ENCODE measurements at places on chromosomes 3 and 15.

DNA sequence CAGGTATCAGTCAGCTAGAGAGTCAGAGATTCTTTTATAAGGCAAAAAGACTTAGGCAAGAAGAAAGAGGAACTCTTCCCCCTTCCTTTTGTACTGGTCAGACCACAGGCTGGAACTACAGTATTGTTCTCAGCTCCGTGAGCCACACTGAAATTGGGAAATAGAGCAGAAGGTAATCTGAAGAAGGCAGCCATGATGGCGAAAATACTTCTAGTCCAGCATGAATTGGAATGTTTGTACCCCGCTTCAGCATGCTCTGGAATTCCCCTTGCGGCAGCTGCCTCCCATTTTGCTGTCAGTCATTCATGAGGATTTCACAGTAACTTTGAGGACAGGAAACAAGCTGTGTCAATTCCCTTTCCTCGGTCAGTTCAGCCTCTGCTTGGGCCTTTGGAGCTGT is 96.2 kb downstream of the CORO2B start:
- DNase-seq = no peak

DNA sequence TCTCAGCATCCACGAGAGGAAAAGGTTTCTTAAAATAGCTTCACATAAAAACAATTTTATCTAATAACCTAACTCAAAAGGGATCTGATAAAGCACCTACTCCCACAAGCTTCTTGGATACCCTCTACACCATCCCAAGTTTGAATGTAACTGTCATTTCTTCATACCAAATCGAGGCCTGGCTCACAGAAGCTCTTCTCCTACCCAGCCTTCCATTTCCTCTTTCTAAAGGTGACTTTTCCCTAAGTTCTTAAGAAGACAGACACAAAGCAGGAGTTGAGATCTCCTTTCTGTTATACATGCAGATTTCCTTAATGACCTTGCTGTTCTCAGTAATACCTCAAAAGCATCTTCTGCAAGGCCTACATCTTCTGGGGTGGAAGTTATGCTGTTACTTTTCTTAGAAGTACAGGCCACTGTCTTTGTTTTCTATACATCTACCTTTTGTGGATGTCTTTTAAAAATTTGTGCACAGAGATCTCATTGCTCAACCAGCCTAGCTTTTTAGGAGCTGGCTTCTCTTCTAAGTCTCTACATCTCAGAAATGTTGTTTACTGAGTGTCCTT is 3.4 kb upstream of the LRRIQ4 start:
- DNase-seq = no peak

DNA sequence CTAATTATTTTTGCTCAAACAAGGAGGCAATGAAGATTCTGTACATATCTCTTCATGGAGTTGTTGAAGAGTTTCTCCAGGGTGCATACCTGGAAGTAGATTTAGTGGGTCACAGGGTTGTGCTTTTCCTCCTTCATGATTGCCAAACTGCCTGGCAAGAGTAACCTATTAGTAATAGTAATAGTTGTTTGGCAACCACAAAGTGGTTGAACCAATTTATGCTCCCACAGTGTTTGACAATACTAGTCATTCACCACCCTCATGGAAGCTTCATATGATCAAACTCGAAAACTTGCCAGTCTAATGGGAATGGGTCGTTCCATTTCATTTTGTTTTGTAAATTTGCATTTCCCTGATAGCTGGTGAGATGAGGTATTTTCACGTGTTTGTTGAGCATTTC is 57.8 kb downstream of the TLE3 start:
- DNase-seq = no peak

GRCh38 chr3:188993181-188993580 is 178.6 kb upstream of the TPRG1 start:
- DNase-seq = no peak

- no peak for DNase-seq
Observed at GRCh38 chr3:171791692-171792076, 18.6 kb downstream of the PLD1 start.

- DNase-seq = no peak
Observed at GRCh38 chr3:59949311-59949710, 899.5 kb upstream of the CFAP20DC start.

- DNase-seq = no peak
Observed at GRCh38 chr3:14137445-14137844, 12.6 kb downstream of the TMEM43 start.

- no peak for DNase-seq
Observed at GRCh38 chr15:85316244-85316934, 64.0 kb upstream of the AKAP13 start.

DNA sequence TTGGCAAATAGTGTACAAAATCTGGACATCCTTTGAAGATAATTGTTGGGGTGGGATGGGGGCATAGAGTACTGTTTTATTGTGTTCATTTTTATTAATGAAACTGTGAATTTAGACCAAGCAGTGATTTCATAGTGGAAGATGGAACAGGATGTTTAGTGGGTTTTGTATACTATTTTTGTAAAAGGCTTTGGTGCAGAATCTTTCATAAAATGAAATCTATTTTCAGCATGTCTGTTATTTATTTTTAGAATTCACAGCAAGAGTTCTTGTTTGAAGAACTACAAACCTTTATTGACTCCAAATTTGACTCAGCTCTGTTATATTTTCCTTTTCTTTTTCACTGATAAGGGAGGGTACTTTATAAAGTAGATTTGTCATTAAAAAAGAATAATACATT is 145.4 kb downstream of the AKAP13 start:
- DNase-seq = no peak

DNA sequence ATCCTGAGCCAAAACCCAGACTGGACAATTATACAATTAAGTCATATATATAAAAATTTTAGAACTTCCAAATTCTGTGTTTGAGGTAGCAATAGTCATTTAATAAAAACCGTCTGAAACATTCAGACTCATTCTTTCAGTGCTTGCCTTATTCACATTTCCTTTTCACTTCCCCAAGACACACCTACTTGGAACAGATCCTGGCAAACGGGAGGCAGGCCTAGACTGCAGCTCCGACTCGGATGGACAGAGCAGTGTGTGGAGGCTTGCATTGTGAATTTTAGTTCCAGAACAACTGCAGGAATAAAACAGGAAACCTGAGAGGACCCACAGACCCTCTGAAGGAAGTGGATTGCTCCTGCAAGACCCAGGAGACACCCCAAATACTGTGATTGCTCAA is 341.4 kb downstream of the CNTN3 start:
- no peak for DNase-seq

DNA sequence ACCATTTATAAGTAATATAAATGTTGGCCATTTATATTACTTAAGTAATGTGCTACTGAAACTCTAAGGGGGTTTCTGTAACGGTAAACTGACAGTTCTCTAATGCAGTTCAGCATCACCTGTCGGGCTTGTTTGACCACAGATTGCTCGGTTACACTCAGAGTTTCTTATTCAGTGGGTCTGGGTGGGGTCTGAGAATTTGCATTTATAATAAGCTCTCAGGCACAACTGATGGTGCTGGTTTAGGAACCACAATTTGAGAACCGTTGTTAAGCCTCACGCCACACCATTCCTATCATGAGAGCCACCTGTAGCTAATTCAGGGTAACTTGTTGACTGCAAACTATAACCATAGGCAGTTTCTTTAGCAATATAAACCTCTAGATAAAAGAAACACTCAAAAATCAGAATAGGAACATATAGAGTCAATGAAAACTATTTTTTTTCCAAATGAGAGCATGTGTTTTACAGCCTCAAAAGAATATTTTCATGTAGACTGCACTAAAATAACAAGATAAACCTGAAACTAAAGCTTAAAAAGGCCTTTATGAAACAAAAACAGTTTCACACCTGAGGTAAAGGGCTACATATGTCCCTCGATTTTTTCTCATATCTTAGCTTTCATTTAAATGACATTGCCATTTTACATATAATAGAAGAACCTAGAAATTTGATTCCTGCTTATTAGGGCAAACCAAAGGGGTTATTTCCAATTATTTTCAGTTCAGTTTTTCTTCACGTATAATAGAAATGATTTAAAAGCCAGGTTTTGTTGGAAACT is 604.8 kb downstream of the UNC13C start:
- DNase-seq = no peak

- DNase-seq = no peak
Observed at GRCh38 chr15:47965297-47965696, 155.5 kb upstream of the SLC24A5 start.

- DNase-seq = no peak
Observed at GRCh38 chr15:38899300-38899699, 334.7 kb upstream of the RASGRP1 start.

- no peak for DNase-seq
Observed at GRCh38 chr3:38576526-38577370, 72.7 kb downstream of the SCN5A start.

DNA sequence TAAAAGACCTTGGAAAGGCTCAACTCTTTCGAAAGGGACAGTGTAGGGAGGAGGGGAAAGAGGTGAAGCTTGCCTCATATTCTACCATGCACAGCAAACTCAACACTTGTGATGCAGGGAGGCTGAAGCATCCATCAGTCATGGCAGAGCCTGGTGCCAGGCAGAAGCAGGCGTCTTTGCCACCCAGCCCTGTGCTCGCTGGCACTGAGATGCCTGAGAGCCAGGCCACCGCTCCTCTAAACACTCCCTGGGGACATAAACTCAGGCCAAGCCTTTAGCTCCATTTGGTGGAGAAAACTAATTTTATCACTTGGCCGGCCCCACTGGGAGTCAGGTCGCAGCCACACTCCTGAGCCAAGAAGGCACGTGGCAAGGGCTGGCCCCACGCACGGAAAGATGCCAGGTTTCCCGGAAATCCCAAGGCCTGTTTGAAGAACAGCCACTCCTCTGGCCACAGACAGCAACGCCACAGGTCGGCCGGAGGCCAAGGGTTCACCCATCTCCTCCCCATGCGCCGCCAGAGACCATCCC is 30.7 kb downstream of the XXYLT1 start:
- no peak for DNase-seq

DNA sequence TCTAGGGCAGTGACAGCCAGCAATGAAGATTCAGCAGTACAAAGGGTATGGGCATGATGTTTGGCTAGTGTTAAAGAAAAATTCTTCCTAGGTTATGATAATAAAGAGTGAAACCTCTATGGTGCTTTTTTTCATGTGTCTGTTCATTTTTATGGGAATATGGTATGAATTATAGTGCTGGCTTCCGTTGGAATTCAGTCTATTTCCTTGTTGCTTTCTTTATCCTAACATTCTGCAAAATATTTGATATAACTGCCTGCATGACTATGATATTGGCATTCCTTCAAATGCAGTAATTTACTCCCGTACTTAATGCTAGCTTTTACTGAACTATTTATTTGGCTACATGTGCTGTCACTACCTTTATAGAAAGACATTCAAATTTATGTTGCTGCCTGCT is 57.6 kb upstream of the ATP11B start:
- no peak for DNase-seq

DNA sequence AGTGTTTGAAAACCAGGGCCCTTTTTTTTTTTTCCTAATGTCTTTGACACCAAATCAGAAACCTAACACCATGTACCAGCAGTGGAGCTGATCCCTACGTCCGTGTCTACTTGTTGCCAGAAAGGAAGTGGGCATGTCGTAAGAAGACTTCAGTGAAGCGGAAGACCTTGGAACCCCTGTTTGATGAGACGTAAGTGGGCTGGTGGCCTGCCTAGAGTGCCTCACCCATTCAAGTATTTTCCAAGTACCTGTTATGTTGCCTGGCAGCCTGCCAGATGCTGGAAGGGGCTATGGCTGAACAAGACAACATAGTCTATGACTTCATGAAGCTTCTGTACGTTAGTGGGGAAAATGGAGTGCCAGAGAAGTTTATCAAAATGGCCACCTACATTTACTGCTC is 39.7 kb downstream of the ESYT3 start:
- DNase-seq = no peak

GRCh38 chr3:197490098-197491058 is 65.4 kb downstream of the BDH1 start:
- DNase-seq = no peak

GRCh38 chr15:80154336-80154735 is 1.5 kb downstream of the FAH start:
- DNase-seq = no peak

DNA sequence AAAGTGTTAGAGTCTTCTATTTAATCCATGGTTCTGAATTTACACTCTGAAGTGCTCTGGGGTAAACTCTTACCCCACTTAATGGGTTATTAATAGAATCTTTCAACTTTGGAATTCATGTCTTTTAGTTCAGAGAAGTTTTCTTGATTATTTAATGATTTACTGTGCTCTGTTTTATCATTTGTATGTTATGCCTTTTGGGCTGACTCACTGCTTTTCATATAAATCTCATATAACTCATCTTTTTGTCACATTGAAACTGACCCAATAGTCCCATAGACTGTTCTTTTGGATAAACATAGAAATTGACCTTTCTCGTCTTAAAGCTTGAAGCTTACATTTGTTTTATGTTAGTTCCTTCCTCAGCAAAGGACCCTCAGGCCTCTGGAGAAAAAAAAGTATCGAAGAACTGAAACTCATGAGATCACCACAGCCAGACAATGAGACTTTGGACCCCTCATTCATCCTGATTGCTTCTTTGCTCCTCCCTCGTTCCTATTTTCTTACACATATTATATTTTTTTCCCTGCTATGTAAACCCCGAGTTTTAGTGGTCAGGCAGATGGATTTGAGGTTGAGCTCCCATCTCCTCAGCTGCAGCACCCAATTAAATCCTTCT is 229.1 kb upstream of the CBLB start:
- no peak for DNase-seq

- DNase-seq = no peak
Observed at GRCh38 chr3:56917361-56918110, 115.8 kb upstream of the ARHGEF3 start.

DNA sequence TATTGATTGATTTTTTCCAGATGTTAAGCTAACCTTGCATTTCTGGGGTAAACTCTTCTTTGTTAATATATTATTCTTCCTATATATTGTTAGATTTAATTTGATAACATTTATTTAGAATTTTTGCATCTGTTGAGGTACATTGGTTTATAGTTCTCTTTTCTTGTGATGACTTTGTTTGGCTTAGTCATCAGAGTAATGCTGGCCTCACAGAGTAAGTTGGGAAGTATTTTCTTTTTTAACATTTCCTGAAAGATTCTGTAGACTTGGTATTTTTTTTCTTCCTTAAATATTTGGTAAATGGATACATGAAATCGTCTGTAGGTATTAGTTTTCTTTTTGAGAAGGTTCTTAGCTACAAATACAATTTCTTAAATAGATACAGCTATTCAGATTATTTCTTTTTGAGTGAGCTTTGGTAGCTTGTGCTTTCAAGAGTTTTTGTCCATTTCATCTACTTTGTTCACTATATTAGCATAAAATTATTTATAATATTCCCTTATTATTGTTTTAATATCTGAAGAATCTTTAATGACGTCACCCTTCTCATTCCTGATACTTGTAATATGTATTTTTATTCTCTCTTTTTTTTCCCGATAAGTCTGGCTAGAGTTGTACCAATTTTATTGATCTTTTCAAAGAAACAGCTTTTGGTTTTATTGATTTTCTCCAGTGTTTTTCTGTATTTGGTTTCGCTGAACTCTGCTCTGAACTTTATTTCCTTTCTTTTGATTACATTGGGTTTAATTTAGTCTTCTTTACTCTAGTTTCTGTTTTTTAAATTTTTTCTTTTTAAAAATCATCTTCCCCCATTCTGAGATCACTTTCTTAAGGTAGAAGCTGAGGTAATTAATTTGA is 6.5 kb upstream of the HPS3 start:
- no peak for DNase-seq

- DNase-seq = no peak
Observed at GRCh38 chr3:191240486-191240885, 41.4 kb downstream of the OSTN start.

- DNase-seq = no peak
Observed at GRCh38 chr3:12117473-12117872, 41.2 kb downstream of the TIMP4 start.
